ENCODE measurements at places on chromosomes 3 and 15.

- no peak for DNase-seq
Measured at GRCh38 chr3:94028093-94028837, at the start of gene STX19. Gene STX19 (minus strand): TSS chr3:94028597. CDS start chr3:94015269, 13,328 bp downstream.

DNA sequence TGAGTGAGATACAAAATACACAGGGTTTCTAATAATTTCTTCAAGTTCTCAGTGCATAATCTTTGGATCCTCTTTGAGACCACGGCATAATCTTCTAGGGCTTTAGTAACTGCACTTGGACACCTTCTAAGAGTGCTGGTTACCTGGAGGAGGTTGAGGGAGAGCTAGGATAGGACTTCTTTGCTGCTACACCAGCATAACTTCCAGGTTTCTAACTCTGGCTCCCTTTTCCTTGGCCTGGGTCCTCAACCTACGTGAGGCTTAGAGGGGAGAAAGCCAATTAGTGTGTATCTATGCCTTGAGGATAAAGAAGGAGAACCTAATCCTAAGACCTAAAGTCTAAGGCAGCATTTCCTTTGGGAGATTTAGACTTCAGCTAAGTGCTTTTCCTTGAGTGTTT lies 184.8 kb downstream of the LSAMP start:
- no peak for DNase-seq

DNA sequence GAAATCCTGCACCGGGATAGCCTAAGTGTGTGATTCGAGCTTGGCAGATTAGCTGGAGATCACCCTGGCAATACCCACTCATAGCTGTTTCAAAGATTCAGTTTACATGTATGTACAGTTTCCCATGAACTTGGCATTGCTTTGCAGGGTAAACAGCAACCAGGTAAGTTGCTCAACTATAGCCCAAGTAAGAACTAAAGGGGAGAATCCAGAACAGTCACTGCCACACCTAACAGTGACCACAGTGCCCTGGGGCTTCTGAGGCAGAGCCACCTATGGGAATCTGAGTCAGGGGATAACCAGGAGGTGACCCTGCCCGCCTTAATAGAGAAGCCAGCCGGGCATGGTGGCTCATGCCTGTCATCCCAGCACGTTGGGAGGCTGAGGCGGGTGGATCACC lies 15.9 kb downstream of the CDAN1 start:
- DNase-seq: no peak

DNA sequence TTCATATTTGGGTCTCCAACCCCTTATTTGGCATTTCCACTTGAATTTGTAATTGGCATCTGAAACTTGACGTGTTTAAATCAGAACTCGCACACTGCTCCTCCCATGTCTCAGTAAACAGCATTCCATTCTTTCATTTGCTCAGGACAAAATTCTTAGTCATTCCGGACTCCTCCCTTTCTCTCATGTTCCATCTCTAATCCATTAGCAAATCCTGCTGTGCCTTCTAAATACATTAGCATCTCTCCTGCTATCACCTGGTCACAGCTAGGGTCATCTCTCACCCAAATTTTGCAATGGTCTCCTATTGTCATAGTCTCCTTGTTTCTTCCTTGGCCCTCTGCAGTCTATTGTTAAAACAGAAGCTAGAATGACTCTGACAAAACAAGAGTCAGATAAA lies 119.9 kb upstream of the CADPS start:
- DNase-seq: no peak

DNA sequence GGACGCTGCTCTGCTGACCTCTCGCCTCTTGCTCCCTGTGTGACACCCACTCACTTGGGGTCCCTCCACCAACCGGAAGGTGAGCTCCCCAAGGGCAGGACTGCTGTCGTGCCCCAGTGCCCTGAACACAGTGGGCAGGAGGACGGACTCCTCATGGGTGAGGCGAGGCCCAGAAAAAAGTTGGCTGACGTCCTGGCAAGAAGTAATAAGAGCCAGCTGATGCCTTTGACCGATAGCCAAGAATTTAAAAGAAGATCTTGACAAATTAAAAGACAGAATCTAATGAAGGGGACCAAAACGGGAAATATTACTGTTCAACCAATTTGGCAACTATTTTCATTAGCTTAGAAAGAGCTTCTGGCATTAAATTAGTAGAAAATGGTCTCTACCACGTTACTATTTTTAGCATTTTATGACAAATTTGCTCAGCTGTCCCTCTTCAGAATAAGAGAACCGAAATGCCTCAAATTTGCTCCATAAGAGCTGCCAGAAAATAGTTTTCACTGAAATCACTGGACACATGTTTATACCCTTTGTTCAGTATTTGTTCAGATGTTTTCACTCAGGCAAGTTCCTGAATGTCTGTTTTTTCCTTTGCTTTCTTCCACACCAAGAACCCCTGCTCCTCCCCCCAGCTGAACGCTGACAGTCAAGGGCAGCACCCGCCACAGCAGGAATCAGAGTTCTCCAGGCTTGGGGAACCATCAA lies 60.5 kb downstream of the XXYLT1 start:
- no peak for DNase-seq

DNA sequence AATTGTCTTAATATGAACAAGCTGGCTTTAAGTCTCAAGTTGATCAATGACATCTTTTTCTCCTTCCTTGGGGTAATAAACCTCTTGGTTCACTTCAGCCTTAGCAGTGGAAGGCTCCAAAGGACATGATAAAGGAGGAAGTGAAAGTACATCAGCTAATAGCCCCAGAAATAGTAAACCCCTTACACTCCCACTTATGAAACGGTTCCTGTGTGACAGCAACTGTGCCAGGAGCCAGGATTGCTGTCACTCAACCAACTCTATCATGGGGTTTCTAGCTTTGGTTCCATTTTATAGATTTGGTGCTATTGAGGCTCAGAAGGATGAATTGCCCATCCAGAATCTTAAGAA lies 216.7 kb downstream of the ABHD5 start:
- no peak for DNase-seq

DNA sequence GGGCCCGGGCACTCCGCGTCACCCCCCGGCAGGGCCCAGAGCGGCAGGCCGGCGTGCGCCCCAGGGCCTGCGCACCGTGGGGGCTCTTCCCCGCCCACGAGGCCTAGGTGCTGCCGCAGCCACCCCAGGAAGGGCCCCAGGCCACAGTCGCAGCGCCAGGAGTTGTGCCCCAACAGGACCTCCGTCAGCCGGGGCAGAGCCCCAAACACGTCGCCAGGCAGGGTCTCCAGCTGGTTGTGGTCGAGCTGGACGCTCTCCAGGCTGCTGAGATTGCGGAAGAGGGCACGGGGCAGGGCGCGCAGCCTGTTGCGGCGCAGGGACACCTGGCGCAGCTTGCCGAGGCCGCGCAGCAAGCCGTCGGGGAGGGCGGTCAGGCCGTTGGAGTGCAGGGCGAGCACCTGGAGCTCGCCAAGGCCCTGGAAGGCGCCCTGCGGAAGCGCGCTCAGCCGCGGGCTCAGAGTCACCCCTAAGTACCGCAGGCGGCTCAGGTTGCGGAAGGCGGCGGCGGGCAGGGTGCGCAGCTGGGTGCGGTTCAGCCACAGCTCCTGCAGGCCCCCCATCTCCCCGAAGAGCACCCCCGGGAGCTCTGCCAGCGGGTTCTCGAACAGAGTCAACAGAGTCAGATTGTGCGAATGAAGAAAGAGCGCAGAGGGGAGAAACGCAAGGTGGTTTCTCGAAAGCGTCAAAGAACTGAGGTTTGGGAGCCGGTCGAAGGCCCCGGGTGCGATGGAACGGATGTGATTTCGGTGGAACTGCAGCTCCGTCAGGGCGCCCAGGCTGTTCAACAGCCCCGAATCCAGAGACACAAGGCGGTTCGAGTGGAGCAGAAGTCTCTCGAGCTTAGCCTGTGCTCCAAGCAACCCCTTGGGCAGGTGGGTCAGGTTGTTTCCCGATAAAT lies 2.0 kb downstream of the GP5 start:
- no peak for DNase-seq

GRCh38 chr3:71432044-71432975 lies 151.2 kb downstream of the FOXP1 start:
- DNase-seq: no peak

- no peak for DNase-seq
Measured at GRCh38 chr3:99407257-99407656, 231.1 kb upstream of the COL8A1 start.

GRCh38 chr3:8816106-8816505 lies 46.7 kb upstream of the OXTR start:
- DNase-seq: no peak

DNA sequence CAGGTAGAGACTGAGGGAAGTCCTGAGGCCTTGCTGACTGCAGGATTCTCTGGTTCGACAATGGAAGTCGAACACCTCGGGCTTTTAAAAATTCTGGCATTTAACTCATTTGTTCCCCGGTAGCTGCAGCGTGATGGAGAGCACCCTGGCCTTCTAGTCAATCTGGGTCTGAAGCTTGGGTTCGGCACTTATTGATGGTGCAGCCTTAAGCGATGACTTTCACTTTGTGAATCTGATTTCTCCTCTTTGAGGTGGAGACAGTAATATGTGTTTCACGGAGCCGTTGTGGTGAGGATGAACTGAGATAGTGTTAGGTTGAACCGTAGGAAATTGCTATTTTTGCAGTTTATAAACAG lies 621 bp upstream of the PARP6 start:
- no peak for DNase-seq

GRCh38 chr15:51576911-51577500 lies 45.6 kb downstream of the DMXL2 start:
- no peak for DNase-seq

DNA sequence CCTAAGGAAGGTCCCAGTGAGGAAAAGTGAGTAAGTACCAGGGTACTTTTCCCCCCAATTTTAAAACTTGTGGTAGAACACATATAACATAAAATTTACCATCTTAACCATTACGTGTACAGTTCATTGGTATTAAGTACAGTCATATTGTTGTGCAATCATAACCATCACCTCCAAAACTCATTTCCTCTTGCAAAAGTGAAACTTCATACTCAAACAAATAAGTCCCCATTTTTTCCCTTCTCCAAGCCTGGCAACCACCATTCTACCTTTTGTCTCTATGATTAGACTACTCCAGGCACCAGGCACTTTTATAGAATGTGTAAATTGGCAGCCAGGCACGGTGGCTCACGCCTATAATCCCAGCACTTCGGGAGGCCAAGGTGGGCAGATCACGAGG lies 12.2 kb downstream of the PRC1 start:
- no peak for DNase-seq

GRCh38 chr3:58899953-58900298 lies 149.9 kb downstream of the CFAP20DC start:
- no peak for DNase-seq

- no peak for DNase-seq
Measured at GRCh38 chr3:25064681-25065080, 363.4 kb upstream of the RARB start.

DNA sequence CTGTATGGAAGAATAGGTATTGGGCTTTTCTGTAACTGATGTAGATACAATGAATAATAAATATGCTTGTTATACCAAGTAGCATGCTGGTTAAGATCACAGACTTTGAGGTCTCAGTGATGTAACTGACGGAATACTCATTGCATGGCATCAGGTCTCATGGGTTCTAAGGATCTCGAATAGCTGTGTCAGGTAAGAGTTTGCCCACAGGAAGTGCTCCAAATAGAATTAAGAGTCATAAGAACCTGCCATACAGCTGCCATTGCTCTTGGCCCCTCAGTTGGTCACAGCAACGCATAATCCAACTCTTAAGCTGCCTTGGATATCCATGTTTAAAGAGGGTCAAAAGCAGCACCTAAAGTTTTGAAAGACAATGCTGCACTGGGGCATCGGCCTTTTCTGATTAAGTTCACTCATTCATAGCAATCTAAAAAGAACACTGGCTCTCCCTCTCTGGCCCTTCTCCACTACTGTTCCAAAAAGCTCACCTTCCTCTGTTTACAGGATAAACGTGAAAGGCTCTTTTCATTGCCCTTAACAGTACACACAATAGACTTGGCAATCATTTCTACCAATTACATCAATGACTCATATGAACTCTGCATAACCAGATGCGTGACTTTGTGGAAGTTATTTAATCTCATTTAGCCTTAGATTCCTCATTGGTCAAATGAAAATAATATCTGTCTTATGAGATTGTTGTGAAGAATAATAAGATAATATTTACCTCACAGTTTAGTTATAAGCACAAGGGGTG lies 74.6 kb downstream of the ZBTB20 start:
- no peak for DNase-seq

- no peak for DNase-seq
Measured at GRCh38 chr15:84917452-84917851, 33.0 kb downstream of the SLC28A1 start.

DNA sequence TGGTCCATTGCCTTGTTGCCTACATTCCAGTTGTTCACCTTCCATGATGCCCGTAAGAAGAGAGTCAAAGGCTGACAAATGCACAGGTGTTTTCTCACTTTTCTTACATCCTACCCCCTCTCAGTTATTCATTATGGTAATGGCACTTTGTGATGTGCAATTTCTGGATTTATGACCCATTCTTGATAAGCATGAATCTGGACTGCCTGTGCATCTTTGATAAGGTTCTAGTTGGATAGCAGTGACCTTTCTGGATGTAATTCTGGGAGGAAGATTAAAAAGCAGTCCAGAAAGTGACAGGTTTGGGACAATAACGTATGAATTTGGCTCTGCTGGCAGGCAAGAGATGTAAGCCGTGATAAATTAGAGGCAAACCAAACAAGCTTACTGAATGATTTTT lies 101.5 kb downstream of the ROBO2 start:
- DNase-seq: no peak

DNA sequence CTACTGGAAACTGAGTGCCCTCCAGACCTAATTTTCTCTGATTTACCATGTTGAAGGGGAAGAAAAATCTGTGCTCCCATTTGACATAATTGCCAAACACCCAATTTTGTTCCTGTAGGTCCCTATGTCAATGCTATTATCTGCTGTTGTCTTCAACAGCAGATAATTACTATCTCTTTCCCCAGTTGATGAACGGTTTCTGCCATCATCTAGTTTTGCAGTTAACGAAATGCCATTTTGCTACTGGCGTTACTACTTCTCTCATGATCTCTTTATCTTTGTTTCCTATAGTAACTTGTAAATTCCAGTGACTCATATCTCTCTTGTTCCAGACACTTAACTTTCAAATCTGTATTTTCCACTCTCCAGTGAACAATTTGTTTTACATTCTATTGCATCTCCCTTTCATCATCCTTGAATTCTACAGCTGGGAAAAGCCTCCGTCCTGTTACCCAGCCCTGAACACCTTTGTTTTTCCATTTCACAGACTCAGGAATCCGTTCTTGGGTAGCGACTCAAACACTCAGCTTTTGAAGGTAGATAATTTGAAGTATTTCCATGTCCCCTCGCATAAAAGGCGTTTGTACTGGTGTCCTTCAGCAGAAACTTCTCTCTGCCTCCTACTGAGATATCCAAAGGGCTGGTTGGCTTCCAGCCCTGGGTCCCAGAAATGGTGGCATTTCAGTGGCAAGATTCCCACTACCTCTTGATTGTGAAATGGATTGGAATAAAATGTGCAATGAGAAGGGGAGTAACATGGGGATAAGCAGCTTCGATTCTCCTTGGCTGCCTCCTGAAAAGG lies 111.7 kb downstream of the FOXB1 start:
- no peak for DNase-seq

GRCh38 chr15:51721199-51721960 lies 16.1 kb downstream of the LYSMD2 start:
- no peak for DNase-seq
